ENCODE measurements at places on chromosomes 12 and 14.

DNA sequence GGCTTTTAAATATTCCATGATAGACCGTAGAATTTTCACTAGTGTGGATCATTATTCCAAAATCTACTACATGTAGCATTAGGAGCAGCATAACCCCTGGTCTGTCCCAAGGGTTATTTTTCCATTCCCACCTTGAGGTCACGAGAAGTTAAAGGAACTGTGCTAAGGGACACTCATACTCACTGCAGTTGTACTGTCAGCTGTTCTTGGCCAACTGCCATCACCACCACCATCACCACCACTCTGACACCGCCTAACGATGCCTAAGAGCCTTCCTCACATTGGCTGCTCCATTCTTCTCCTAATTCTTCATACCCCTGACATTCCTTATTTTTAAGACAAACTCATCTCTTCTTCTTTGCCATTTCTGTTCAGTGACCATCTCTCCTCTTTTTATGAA is 13.4 kb upstream of the PTGDR start:
- DNase-seq = no peak

- DNase-seq = no peak
Measured at GRCh38 chr12:9636150-9636850, 28.6 kb upstream of the KLRB1 start.

DNA sequence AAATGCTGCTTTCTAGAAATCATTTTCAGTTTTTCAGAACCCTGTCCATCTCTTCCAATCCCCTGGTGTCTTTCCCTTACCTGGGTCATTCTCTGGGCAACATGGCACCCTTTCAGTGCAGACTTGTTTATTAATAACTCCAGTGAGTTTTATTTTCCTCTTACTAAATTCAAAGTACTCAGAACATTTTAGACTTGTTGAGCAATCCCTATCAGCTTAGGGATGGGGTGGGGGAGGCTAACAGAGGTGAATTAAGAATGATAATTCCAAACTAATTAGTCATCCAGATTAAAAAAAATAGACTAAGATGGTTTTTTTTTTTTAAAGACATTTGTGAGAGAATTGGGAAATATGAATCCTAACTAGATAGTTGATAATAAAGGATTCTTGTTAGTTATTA is 10.7 kb downstream of the GPRC5A start:
- no peak for DNase-seq

GRCh38 chr14:31529053-31529452 is 32.2 kb upstream of the NUBPL start:
- no peak for DNase-seq

DNA sequence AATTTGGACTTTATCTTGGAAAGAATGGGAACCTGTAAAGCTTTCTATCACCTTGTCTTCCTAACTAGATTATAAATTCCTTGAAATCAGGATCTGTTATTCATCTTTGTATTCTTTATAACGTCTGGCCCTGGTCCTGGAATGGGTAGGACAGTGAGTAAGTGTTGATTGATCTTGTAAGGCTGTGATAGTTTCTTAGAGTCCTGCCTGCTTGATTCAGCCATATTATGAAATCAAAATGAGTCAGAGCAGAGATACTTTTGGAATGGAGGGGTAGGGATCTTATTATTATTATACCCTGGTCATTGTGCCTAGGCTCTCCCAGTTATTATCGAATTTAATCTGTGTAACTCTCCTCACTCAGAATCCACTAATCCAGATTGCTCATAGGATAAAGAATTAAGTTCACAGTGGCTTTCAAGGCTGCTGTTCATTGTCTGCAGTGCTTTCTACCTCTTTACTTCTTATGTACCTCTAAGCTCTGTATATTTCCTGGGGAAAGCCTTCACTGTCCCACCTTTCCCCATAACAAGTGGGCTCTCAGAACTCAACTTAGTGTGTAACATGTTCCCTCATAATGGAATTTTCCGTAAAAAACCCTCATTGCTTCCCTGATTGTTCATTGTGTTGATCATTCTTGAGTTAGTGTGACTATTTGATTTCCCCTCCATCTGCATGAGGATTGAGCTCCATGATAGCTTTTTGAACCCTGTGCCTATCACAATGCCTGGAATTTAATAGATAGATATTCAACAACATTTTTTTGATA is 93.3 kb downstream of the DAAM1 start:
- DNase-seq = no peak

Data from kidney epithelial cell (primary cell).